ENCODE measurements at places on chromosomes 7 and 10.

GRCh38 chr7:151936207-151936606 is 20.0 kb upstream of the GALNTL5 start:
- no peak for DNase-seq

DNA sequence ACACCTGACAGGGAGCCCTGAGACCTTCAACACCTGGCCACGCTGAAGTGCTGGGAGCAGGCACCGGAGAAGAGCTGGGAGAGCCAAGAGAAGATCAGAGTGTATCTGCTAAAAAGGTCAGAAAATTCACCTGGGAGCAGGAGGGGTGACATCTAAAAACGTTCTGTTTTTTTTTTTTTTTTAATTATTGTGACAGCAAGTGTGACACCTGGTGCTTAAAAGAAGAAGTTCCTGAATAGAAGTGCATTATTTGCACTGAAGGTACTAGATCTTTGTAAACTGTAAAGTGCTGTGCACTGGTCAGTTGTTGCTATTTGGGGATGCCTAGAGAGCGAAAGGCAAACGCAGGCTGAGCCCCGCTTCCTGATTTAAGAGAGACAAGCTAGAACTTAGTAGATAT is 422.0 kb downstream of the PLXNA4 start:
- DNase-seq = no peak

DNA sequence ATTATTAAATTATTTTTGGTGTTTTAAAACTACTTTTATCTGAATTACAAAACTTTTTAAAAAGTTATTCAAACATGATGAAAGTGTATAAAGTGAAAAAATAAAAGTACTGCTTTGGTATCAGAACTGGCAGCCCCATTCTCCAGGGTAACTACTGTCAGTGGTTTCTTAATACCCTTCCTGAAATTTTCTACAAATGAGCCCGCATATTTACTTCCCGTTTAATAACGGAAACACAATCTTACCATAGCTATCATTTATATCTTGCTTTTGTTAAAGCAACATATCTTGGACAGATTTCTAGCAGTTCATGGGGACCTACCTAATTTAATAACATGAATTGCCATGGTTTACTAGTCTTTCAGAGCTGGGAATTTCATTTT is 249.9 kb downstream of the RNLS start:
- DNase-seq = no peak

GRCh38 chr10:117900280-117900679 is 146.5 kb downstream of the RAB11FIP2 start:
- DNase-seq = no peak

DNA sequence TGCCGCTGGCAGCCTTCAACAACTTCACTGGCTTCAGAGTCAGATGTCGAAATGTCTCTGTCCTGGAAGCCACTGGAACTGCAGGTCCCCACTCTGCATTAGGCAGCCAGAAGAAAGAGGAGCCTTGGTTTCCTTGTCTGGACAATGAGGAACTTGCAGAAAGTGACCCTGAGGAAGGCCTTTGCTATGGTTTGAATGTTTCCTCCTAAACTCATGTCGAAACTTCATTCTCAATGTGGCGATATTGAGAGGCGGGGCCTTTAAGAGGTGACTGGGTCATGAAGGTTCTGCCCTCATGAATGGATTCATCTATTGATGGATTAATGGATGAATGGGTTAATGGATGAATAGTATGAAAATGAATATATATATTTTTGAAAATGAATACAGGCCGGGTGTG is 61.6 kb upstream of the GPR26 start:
- DNase-seq = no peak

GRCh38 chr7:154881026-154881425 is 121.9 kb downstream of the PAXIP1 start:
- no peak for DNase-seq

- no peak for DNase-seq
These were observed 350.1 kb downstream of the RNLS start for GRCh38 chr10:88232983-88233543.

- DNase-seq = no peak
These were observed 26.1 kb downstream of the MNX1 start for GRCh38 chr7:156984174-156984891.

DNA sequence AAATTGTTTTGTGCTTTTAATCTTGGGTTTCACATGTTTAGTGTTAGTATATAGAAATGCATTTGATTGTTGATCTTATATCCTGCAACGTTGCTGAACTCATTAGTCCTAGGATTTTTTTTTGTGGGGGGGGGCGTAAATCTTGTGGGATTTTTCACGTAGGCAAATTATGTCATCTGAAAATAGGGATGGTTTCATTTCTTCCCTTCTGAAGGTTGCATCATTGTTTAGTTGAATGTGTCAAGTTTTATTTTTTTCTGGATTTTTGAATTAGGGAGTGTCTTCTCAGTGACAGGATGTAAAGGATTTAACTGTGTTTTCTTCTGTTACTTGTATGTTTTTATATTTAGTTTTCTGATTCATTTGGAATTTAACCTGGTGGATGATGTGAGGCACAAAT is 26.7 kb downstream of the MKLN1 start:
- no peak for DNase-seq

GRCh38 chr10:43801140-43801539 is 152.5 kb upstream of the ZNF32 start:
- DNase-seq = no peak

GRCh38 chr7:105365541-105366534 is 22.9 kb downstream of the SRPK2 start:
- no peak for DNase-seq

GRCh38 chr7:124784879-124785818 is 19.6 kb upstream of the GPR37 start:
- peak; percentile 72 for DNase-seq

GRCh38 chr7:116218051-116218645 is 7.8 kb downstream of the TES start:
- no peak for DNase-seq
